Thymus (tissue), 14 donors: ENCODE measurements at places on chromosomes 5 and 9.

DNA sequence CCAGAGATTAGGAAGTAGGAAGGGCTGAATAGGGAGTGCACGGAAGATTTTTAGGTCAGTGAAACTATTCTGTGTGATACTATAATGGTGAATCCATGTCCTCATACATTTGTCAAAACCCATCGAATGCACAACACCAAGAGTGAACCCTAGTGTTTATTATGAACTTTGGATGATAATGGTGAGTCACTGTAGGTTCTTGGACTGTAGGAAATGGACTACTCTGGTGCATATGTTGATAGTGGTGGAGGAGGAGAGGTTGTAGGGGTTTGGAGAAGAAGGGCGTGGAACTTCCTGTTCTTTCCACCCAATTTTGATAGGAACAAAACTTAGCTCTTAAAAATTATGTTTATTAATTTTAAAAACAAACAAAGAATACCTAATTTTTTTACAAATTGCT is 14.3 kb downstream of the CTSL start:
- DNase-seq: no peak
- no peak overlapping the region for H3K4me3 ChIP-seq
- H3K27ac ChIP-seq: no peak overlapping the region
- no peaks in the 10 kb centered on the region for H3K36me3 ChIP-seq
- peaks cover 9% of the 10 kb centered on the region for H3K27me3 ChIP-seq
- no peaks in the 10 kb centered on the region for H3K4me1 ChIP-seq

DNA sequence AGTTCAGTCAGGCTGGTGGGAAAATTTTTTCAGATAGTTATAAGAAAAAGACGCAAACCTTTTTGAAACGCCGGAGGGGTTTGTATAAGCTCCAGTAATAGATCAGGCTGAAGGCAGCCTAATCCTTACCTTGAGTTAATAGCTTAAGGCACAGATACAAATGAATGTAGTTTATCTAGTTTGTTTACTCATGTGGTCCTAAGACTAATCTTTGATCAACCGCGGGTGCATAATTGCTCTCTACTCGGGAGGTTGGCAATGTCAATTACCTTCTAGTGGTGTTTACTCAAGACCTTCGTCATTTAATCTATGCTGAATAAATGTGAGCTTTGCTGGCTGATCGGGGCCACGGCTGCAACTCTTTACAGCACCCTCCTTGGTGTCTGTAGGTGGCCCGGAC is 665 bp upstream of the INSL4 start:
- H3K4me3 ChIP-seq: no peak overlapping the region
- H3K27me3 ChIP-seq: no peaks in the 10 kb centered on the region

DNA sequence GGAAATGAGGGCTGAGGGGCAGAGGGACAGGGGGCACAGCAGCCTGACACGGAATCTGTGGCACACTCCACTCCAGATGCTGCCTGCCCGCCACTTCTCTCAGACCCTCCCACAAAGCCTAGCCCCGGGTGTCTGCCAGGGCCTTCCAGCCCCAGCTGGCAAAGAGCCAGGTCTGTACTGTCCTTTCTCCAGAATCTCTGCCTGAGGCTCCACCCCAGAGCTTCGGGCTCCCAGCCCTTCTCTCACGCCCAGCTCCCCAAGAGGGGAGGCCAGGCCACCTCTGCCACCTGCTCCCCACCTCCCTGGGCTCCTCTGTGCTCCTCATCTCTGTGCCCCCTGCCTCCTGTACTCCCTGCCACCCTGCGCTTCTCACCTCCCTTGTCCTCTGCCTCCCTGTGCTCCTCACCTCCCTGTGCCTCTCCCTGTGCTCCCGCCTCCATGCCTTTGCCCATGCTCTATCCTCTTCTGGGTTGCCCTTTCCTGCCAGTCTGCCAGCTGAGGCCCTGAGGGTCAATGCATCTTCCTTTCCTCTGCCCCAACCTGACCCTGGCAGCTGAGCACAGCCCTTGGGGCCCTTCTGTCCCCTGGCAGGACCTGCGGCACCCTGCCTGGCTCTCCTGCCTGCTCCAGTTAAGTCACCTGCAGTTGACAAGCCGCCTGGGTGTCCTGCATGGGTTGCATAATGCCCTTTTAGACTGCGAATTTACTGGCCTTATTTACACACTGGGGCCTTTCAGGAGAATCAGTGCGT is 36.4 kb downstream of the RASGEF1C start:
- no peak overlapping the region for H3K4me3 ChIP-seq
- no peak for DNase-seq
- H3K27ac ChIP-seq: no peak overlapping the region
- H3K36me3 ChIP-seq: no peaks in the 10 kb centered on the region
- H3K27me3 ChIP-seq: no peaks in the 10 kb centered on the region

GRCh38 chr5:10610058-10610457 is 46.2 kb downstream of the ANKRD33B start:
- no peak overlapping the region for H3K4me3 ChIP-seq
- DNase-seq: no peak
- H3K27me3 ChIP-seq: no peaks in the 10 kb centered on the region
- no peaks in the 10 kb centered on the region for H3K36me3 ChIP-seq
- H3K4me1 ChIP-seq: peaks cover 3% of the 10 kb centered on the region

GRCh38 chr9:134553061-134553891 is 88.3 kb upstream of the COL5A1 start:
- DNase-seq: no peak
- no peak overlapping the region for H3K4me3 ChIP-seq
- H3K36me3 ChIP-seq: no peaks in the 10 kb centered on the region
- no peaks in the 10 kb centered on the region for H3K4me1 ChIP-seq
- H3K27ac ChIP-seq: no peak overlapping the region
